ENCODE measurements at places on chromosomes 2 and 18.

- no peak for DNase-seq
Measured at GRCh38 chr18:48402953-48403352, 6.2 kb downstream of the ZBTB7C start.

GRCh38 chr2:128395640-128396499 lies 77.2 kb upstream of the HS6ST1 start:
- DNase-seq, result no peak

- DNase-seq, result no peak
Measured at GRCh38 chr2:238382381-238382781, 44.3 kb upstream of the ASB1 start.

DNA sequence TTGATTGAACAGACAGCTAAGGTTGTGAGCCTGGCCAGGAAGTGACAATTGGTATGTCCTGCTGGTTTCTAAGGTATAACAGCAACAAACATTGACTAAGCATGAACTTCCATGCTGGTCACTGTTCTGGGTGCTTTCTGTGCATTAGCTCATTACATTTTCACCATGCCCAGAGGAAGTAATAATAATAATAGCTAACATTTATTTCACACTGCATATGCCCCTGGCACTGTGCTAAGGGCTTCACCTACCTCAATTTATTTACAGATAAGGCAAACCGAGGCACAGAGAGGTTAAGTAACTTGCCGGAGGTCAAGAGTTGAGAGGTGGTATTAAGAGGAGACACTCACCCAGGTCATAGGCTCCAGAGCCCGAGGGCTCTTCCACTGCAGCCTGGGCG lies 113.6 kb downstream of the PDCL3 start:
- no peak for DNase-seq

DNA sequence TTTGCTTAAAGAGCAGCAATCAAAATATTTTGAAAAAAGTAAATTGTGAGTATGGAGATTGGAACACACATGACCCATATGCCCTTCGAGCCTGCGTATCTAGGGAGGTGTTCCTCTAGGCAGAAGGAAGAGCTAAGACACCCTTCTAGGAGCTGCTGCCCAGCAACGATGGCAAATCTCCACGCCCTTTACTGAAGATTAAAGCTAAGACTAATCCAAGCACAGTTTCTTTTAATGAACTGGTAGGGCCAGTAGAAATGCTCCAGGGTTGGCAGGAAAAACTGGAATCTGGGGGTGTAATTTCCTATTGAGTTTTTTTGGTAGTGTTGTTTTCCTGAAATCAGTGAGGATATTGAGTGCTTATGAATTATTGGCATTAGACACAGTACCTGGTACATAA lies 712 bp upstream of the SERPINB13 start:
- DNase-seq, result no peak

DNA sequence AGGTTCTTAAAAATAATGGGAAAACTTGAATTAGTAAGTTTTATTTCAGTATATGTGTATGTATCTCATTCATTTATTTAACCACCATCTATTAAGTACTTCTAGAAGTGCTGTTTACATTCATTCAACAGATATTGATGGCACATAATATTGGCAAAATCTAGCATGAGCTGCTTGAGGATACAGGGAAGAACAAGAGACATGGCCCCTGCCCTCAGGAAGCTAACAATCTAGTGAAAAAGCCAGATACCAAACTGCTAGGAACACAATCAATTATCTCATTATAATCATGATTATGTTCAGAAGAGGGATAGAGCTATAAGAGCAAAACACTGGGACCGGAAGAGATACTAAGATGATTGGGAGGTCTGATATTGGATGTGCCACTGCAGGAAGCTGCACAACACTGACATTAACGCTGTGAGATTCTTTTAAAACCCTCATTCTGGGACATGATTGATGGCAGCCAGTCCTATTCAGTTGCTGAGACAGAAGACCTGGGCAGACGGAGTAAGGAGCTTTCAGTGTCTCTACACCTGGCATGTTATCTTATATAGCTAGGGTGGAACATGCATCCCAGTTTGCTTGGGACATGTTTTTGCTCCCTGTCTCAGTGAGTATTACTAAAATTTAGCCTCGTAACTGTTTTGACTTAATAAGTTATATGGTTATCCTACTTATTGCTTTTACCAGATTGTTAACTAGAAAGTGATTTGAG lies 314.1 kb downstream of the STK39 start:
- DNase-seq, result no peak

DNA sequence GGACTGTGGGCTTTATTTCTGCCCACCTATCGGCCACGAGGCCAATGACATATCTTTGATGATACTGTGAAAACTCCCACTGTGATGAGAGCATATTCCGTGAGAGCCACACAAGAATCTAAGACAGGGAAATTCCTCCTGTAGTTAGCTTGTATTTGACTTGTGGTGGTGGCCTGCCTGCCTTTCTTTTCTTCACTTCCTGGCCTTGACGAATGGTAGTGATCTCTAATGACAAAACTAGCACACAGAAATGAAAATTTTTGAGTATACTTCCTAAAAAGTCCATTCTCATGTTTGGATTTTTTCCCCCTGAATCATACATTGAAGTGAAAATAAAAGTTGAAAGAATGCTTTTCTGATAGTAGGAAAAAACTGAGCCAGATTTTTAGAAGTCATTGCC lies 94.4 kb downstream of the MGAT5 start:
- DNase-seq, result no peak

DNA sequence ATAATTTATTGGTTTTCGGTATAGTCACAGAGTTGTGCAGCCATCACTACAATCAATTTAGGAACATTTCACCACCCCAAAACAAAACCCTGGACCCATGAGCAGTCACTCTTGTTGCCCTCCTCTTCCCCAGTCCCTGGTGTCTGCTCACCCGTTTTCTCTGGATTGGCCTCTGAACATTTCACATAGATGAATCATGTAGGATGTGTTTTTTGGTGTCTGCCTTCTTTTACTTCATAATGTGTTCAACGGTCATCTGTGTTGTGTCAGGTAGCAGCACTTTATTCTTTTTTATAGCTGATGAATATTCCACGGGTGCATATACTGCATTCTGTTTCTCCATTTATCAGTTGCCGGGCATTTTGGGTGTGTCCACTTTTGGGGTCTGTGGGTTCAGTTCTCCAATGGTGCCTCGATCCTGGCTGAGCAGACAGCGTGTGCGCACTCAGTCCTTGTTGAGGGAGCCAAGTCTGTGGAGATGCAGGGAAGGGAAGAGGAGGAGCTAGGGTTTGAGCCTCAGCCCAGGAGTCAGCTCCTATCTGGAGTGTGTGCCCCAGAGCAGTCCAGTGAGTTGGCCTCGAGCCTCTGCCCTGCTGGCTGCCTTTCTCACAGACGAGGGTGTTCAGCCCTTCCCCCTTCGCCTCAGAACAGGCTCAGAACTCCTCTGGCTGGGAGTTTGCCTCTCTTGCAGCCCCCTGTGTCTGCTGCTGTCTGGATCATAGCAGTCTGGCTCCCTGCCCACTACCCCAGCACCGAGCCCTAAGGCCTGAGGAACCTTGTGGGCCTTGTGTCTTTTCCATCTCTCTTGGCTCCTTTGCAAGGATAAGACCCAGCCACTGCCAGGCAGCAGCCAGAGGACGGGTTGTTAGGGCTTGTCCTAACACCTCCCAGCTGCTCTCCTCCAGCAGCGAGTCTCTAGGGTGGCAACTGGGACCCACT lies 18.0 kb downstream of the C2orf74 start:
- DNase-seq, result no peak

- no peak for DNase-seq
Measured at GRCh38 chr2:22499082-22499839, 885.7 kb upstream of the KLHL29 start.

GRCh38 chr2:189441709-189442074 lies 418 bp downstream of the WDR75 start:
- no peak for DNase-seq

DNA sequence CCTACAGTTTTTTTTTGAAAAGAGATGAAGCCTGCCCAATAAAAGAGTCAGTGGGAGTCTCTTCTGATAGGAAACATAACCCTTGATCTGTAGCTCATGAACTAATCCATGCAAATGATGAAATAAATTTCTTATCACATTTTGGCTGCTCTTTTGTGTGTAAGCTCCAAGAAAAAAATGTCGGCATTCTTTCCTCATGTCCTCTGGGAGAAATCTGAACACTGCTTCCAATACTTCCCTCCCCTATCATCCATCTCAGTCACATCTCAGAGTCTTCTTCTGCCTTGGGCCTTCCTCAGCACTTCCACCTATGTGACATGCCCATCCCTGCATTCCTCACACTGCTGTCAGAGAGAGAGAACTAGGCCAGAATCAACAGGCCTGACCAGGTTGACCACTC lies 395.7 kb upstream of the ST6GAL2 start:
- no peak for DNase-seq

DNA sequence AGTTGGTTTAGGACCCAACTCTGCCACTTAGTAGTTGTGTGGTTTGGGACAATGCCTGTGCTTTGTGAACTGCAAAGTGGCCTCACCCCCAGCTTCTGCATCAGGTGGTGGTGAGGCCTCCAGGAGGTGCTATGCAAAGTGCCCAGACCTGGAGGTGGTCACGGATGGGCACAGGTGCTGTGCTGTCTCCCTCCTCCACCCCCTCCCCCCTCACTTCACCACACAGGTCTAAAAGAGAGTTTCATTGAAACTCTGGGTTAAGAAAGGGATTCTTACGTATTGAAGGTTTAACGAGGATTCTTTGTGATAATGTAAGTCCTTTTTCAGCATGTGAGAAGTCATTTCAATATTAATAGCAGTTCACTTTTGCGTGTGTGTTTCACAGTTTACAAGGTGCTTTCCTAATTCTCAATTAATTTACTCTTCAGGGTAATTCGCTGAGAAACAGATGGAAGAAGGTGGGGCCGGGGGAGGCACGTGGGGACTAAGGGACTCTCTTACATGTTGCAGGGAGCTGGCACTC lies 369.9 kb downstream of the LPIN1 start:
- no peak for DNase-seq

GRCh38 chr18:58727776-58728500 lies 56.7 kb downstream of the MALT1 start:
- no peak for DNase-seq

DNA sequence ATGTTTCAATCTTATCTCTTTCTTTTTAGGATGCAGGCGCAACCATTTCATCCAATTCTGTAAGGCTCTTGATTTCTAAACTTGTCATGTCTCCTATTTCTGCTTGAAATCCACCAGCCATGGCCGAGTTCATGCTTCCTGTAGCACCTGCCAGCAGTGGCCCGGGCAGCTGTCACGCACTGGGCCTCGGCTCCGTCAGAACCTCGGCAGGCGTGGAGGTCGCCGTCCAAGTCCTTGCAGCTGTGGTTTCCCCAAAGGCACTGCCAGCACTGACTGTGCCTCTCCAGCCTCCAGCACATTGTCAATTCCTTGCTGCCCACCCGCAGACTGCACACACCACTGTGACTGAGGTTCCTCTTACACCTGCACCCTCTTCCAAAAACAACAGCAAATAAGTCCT lies 188.7 kb upstream of the SALL3 start:
- DNase-seq, result no peak

GRCh38 chr2:5227062-5227699 lies 465.0 kb upstream of the SOX11 start:
- DNase-seq, result no peak

GRCh38 chr2:113963965-113964364 lies 74.1 kb downstream of the ACTR3 start:
- DNase-seq, result no peak

DNA sequence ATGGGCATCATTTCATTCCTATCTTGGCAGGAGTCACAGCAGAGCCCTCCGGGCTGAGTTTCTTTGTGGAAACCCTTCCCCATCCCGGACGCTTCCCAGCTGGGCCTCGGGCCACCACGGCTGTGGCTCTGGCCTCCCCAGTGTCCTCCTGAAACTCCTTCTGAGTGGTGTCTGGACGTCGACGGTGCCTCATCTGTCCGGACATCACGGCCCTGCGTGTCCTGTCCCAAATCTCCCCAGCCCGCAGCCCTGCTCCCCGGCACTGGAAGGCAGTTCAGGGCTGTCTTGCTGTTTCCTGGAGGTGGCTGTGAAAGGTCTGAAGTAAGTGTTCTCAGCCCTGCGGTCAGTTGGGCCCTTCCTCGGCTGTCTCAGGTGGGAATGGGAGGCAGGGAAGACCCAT lies 99.8 kb upstream of the TMEM18 start:
- DNase-seq, result no peak

- no peak for DNase-seq
Measured at GRCh38 chr2:108855194-108855593, 68.6 kb downstream of the CCDC138 start.

GRCh38 chr2:43524177-43524965 lies 71.5 kb downstream of the THADA start:
- DNase-seq, result no peak

DNA sequence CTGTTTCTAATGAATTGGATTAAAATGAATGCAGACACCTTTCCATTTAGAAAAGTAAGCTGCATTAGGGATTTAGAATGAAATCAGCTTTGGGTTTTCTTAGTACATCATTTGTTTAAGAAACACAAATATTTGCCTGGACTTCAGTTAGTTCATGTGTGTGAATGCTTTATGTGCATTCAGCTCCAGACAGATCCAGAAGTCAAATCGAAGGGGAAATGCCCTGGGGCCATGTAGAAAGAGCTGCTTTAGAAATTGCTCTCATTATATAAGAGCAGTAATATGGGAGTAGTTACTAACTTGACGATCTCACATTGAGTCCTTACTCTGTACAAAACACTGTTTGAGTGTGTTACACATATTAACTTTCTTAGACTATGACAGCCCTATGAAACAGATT lies 88.0 kb upstream of the TTC39C start:
- DNase-seq, result no peak

- DNase-seq, result no peak
Measured at GRCh38 chr2:151851761-151852160, 23.5 kb upstream of the ARL5A start.

DNA sequence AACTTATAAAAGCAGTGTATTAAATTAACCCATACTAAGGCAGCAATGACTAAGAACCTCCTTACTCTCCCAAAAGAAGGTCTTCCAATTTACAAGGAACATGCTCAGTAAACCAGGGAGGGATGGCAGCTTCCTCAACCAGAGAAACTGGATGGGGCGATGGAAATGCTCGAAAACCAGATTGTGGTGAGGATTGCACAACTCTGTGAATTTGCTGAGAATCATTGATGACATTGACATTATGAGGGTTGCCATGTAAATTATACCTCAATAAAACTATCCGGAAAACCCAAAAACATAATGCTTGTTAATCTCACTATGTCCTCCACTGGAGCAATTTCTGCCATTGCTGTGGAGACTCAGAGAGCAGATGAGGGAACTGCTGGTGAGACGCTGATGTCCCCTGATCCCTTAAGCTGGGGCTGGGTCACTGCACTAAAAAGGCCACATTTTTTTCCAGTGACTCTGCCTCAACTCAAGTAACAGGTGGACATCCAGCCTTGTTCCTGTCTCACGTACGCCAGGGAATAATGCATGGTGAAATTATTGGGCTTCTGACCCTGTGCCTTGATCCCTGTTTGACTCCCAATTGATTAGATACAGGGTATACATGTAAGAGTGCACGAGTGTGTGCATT lies 288.3 kb downstream of the CYP26B1 start:
- DNase-seq, result no peak

GRCh38 chr18:70165936-70166335 lies 39.6 kb downstream of the RTTN start:
- no peak for DNase-seq
